ENCODE measurements at places on chromosomes 4 and X. TPM values are rescaled to one million over a fixed set of nuclear protein-coding genes. Genes with fewer than 3 reads are reported as not detected.

DNA sequence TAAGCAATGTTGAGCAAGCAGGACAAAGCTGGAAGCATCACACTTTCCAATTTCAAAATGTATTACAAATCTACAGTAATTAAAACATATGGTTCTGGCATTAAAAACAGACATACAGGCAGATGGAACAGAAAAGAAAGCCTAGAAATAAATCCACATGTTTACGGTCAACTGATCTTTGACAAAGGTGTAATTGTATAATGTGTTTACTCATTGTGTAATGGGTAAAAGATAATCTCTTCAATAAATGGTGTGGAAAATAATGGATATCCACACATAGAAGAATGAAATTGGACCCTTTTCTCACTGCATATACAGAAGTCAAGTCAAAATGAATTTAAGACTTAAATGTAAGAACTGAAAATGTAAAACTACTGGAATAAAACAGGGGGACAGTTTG is 394.2 kb downstream of the ANKRD50 start:
- DNase-seq = no peak
- H3K27ac ChIP-seq = no peak overlapping the region
- H3K36me3 ChIP-seq = no peaks in the 10 kb centered on the region
- no peaks in the 10 kb centered on the region for H3K27me3 ChIP-seq

GRCh38 chr4:10416441-10416840 is 40.8 kb downstream of the ZNF518B start:
- no peaks in the 10 kb centered on the region for H3K27me3 ChIP-seq
- no peaks in the 10 kb centered on the region for H3K4me1 ChIP-seq
- no peak overlapping the region for H3K4me3 ChIP-seq
- no peak overlapping the region for H3K27ac ChIP-seq
- DNase-seq = no peak

The CXorf38 gene
- 21.9 TPM for total RNA-seq

DNA sequence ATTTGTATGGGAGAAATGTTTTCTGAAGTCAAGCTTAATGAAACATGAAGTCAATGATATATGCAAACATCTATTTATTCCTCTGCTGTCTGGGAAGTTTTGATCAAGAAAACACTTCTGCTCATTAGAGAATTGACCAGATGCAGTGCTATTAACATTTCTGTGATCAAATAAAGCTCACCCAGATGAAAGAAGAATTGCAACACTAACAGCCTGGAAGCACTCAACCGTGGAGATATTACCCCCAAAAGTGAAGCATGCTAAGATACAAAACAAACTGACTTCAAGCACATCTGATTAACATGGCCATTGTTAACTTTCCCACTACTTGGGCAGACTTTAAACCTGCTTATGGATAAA is 73.7 kb upstream of the GUCY1A1 start:
- no peaks in the 10 kb centered on the region for H3K4me1 ChIP-seq
- DNase-seq = no peak
- H3K4me3 ChIP-seq = no peak overlapping the region
- no peaks in the 10 kb centered on the region for H3K36me3 ChIP-seq
- H3K27me3 ChIP-seq = no peaks in the 10 kb centered on the region
- H3K27ac ChIP-seq = no peak overlapping the region

DNA sequence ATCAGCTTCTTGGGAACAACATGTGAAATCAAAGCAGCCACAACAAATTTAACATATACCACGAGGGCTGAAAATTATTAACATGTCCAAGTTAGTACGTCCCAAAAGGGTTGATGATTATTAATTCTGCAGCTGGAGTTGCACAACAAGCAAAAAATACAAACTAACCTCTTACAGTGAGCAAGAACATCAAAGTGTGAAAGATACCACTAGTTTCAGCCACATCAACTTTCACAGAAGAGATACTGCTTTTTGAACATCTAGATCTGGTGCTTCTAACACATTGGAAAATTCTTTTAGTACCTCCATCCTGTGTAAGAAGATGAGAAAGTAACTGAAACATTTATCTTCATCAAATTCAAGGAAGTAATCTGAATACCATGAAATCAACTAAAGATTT is 334.1 kb downstream of the PCDH7 start:
- no peak overlapping the region for H3K27ac ChIP-seq
- H3K36me3 ChIP-seq = no peaks in the 10 kb centered on the region
- DNase-seq = no peak
- no peak overlapping the region for H3K4me3 ChIP-seq

The USP17L22 gene
- total RNA-seq = not detected

The SLC10A4 gene
- not detected for total RNA-seq

The GPR82 gene
- not detected for total RNA-seq

- peaks cover under 1% of the 10 kb centered on the region for H3K4me1 ChIP-seq
- DNase-seq = no peak
- H3K27me3 ChIP-seq = no peaks in the 10 kb centered on the region
- H3K4me3 ChIP-seq = no peak overlapping the region
- H3K27ac ChIP-seq = no peak overlapping the region
- H3K36me3 ChIP-seq = no peaks in the 10 kb centered on the region
These were observed 241.6 kb downstream of the MGST2 start for GRCh38 chr4:139907001-139907809.

The NUDT11 gene
- 1.1 TPM for total RNA-seq

DNA sequence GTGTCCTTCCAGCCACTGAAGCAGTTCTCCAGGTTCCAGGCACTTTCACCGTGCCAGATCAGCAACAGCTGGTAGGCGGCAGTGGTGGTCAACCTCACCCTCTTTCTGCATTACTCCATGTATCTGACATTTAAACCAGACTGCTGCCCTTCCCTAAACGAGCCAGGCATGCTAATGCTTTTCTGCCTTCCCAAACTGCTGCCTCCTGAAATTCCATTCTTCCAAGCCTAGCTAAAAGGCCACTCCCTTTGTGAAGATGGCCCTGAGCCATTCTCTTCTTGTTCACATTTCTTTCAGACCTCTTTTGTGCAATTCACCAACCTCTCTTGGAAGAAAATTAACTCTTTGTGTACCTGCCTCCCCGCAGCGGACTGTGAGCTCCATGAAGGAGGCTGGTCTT is 73.7 kb downstream of the CHST7 start:
- no peak overlapping the region for H3K27ac ChIP-seq
- no peak for DNase-seq
- no peaks in the 10 kb centered on the region for H3K4me1 ChIP-seq

DNA sequence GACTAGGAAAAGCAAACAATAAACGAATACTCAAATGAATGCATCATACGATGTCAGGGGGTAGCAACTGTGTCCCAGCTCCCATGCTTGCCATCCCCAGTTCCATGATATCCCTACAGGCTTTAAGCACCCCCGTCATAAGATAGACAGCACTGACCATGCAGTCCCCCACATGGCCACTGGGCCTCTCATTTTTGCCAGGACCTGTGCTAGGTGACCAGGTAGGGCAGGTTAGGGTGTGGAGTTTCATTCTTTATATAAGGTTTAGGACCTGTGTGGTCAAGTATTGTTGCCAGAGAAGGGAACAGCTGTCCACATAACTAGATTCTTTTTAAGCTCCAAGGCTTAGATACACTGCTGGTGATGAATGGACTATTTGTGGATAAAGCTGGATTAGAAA is 9.7 kb downstream of the PPEF2 start:
- H3K27ac ChIP-seq = no peak overlapping the region
- H3K4me1 ChIP-seq = peaks cover 6% of the 10 kb centered on the region
- no peaks in the 10 kb centered on the region for H3K36me3 ChIP-seq

Measured in MCF 10A (cell line).